ENCODE measurements at places on chromosomes 11 and 22.

DNA sequence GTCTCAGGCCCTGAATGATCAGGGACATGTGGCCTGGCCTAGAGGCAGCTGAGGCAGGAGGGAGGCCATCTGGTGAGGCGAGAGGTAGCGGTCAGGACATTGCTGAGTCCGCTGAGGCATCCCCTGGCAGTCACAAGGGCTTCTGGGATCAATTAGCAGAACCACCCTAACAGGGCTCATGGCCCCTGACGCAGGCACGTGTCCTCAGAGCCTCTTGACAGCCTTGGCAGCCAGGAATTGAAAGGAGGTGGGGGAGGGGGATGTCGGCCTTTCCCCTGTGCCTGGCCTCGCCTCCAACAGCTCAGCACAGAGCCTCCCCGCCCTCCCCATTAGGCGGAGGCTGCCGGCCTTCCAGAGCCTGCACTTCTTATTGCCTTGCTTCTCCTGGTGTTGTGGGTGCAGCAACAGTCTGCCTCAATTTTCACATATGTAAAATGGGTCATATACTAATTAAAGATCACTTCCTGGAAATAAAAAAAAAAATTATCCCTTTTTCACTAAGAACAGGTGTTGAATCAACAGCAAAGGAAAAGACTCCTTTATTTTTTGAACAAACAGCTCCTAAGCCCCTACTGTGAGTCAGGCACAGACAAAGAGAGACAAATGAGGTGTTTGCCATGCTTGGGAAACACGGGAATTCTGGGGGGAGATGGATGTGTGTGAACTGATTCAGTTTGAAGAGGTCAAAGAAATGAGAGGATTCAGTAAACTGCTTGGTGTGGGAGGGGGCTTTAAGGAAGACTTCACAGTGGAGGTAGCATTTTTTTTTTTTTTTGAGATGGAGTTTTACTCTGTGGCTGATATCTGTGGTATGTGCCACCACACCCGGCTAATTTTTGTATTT, 55.3 kb downstream of the NFAM1 start:
- no peak for DNase-seq

DNA sequence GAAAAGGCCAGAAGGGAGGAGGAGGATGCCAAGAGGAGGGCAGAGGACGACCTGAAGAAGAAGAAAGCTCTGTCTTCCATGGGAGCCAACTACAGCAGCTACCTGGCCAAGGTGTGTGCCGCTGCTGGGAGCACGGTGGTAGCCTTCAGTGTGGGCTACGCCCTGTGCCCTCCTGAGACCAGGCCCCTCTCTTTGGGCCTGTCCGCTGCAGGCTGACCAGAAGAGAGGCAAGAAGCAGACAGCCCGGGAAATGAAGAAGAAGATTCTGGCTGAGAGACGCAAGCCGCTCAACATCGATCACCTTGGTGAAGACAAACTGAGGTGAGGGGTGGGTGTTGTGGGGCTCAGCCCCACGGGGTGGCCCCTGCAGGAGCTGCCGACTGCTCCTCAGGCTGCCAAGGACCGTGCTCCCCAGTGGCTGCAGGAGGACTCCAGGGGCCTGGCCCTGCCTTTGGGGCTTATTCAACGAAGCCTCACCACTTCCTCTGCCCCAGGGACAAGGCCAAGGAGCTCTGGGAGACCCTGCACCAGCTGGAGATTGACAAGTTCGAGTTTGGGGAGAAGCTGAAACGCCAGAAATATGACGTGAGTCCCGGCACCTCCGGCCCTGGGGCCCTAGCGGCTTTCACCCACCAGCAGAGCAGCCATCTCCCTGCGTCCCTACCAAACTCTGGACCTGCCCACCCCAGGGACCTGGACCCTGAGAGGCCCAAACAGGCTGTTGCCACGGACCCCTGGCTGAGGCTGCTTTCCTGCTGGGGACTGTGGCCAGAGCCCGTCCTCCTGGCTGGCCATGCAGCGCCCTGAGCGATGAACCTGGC, 12.6 kb upstream of the MRPL23 start:
- DNase-seq = no peak

DNA sequence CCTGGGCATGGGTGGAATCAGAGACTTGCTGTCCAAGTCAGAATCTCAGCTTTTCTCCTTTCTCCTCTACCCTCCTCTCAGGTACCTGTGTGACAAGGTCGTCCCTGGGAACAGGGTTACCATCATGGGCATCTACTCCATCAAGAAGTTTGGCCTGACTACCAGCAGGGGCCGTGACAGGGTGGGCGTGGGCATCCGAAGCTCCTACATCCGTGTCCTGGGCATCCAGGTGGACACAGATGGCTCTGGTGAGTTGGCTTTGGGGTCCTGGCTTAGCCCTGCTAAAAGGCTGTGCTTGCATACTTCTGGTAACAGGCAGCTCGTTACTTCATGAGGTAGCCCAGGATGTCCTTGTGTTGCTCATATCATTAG, 10.7 kb downstream of the MCM5 start:
- no peak for DNase-seq

DNA sequence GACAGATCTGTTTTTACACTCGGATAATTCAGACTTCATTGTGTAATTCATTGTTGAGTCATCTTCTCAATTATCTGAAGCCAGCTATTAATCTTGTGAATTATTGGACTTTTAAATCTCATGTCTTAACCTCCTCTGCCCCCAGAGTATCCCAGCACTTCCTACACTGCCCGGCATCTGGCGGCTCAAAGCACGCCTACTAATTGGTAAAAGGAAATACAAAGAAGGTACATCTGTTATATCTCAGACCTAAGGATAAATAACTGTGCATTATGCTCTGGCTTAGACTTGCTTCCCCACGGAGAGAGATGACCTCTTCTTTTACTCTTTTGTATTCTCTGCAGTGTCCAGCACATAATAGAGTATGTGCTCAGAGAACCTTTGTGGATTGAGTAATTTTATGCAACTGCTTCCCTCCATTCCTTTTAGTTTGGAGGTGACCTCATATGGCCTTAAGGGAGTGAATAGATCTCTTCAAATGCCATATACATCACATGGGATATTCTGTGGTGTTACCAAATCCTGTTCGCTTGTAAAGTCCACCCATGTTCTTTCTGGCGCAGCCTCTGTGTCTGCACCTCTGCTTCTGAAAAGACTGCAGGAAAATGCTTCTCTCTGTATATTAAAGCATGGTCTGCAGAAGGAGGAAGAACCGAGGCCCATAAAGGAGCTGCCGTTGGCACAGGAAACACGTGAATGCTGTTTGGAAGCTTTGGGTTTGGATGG, 125.6 kb upstream of the SORL1-AS1 start:
- no peak for DNase-seq

DNA sequence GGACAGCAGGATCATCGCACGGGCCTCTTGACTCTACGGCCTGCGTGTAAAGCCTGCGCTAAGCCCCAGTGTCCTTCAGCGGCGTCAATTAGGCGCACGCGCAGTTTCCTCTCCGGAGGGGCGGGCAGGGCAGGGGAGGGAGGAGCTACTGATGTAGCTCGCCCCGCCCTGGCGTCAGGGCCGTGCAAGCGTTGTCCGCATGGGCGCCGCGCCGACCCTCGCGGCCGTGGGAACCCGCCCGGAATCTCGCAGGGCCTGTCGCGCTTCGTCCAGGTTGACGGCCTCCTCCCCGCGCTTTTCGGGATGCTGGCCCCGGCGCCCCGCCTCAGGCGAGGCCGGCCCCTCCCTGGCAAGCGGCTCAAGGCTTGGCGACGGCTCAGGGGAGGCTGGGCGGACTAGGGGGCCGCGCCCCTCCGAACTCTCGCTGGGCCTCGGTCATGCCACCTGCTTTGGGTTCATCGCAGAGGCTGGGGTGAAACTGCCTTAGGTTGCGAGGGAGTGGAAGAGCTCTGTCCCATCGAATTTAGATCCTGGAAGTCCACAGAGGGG, 61.1 kb downstream of the ST3GAL4 start:
- DNase-seq = peak; percentile 62

DNA sequence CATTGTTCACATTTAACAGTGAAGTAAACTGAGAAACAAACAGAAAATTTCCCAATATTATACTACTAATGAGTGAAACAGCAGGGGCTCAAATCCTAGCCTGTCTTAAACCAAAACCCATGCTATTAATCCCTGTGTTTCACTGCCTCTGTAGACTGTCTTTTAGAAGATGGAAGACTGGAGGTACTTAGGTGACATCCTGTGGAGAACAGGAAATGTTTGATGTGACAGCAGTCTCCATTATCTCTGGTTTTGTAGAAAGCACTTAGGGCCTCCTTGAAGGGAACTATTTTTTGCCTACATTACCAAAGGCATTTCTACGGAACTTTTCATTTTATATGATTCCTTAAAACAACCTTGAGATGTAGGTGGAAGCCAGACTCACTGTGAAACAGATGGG, 288.1 kb upstream of the SORL1-AS1 start:
- no peak for DNase-seq

- no peak for DNase-seq
These were observed 1.1 kb downstream of the EXT2 start for GRCh38 chr11:44096360-44097185.

- no peak for DNase-seq
These were observed 1.3 kb downstream of the TOLLIP start for GRCh38 chr11:1307998-1308742.

- DNase-seq = no peak
These were observed 43.1 kb downstream of the CHST1 start for GRCh38 chr11:45622283-45622682.

- no peak for DNase-seq
These were observed 21.4 kb downstream of the CD44 start for GRCh38 chr11:35160246-35160824.

GRCh38 chr22:48654492-48654891, 1173.2 kb downstream of the BRD1 start:
- DNase-seq = no peak

DNA sequence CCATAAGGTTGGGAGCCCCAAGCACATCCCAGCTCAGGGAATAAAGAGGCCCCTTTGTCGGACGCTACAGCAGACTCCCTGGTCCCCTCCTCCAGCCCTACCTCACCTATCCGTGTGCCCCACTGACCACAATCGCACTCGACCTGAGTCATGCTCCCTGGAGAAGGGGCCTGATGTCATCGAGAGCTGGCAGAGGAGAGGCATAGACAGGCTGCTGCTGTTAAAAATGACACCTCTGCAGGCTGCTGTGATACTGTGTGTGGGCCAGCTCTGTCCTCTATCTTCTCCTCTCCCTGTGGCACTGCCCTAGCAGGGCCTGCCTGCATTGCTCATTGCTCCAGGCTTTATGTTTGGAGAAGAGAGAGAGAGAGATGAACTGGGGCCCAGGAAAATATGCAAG, 123.4 kb upstream of the SYT13 start:
- no peak for DNase-seq

GRCh38 chr11:43396617-43397016, 37.9 kb downstream of the TTC17 start:
- DNase-seq = no peak

DNA sequence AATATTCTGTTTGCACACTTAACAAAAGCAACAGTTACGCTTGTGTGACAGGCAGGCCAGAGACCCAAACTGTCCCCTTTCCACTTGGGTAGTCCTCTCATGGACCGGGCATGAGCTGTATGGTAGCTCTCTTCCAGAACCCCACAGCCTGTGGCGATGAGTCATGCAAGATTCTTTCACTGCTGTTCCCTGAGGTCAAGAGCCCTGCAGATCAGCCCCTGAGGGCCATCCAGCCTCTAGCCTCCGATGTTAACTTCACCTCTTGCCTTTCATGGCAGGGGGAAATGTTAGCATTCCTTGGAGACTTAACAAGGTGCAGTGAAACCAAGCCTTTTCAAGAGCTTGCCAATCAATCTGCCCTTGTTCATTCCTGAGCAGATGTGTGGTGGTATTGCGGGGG, 63.2 kb upstream of the DEUP1 start:
- no peak for DNase-seq

DNA sequence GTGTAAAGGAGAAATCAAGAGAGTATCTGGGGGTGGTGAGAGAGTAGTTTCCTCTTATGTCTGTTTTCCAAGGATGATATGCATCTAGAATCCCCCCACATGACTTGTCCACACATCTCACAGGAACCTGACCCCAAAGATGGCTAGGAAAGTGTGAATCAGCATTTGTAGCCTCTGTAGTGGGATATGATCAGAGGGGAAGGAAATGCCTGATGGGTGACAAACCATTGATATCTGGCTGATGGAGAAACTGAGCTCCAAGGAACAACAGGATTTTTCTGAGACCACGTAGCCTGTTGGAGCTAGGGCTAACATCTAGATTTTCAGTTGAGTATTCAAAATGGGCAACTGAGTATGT, 369.4 kb downstream of the DDX10 start:
- no peak for DNase-seq

- no peak for DNase-seq
These were observed 103.4 kb upstream of the FGF3 start for GRCh38 chr11:69922596-69923111.

- no peak for DNase-seq
These were observed 13.9 kb upstream of the RASSF10 start for GRCh38 chr11:12995188-12995587.

- DNase-seq = no peak
These were observed 2.6 kb downstream of the PATZ1 start for GRCh38 chr22:31343235-31344191.

DNA sequence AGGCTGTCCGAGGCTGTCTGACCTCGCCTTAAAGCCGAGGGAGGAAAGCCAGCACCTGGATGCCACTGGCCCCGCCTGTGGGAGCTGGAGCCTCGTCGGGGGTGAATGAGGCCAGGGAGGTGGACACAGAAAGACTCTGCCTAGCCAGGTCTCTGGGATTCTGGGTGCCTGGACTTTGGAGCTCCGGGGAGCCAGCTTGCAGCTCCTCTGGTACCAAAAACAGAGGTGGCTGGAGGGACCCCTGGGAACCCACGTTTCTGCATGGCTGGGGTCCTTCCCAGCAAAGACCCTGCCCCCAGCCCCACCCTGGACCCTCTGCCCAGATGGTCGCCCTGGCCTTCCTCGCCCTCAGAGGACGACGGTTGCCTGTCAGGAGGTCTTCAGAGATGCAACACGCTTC, 239.7 kb downstream of the BRD1 start:
- no peak for DNase-seq

DNA sequence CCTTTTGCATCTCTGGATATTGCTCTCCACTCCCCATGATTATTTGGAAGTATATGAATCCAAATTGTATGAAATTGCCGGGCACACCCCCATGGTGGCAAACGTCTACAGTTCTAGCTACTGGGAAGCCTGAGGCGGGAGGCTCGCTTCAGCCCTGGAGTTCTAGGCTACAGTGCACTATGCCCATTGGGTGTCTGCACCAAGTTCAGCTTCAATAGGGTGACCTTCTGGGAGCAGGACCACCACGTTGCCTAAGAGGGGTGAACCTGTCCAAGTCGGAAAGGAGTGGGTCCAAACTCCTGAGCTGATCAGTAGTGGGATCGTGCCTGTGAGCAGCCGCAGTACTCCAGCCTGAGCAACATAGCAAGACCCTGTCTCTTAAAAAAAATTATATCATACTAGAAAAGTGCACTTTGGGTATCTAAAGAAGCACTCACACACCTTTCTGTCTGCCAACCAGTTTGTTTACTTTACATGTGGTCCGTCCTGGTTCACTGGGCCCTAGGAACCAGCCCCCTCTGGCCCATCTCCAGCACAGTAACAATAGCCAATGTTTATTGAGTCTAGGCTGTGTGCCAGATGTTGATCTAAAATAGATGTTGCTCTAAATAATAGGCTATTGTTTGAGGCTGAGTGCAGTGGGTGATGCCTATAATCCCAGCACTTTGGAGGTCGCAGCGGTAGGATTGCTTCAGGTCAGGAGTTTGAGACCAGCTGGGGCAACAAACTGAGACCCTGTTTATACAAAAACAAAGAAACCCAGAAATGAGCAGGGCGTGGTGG, 16.4 kb upstream of the KAT5 start:
- no peak for DNase-seq
